ENCODE measurements at places on chromosomes 5 and 9.

DNA sequence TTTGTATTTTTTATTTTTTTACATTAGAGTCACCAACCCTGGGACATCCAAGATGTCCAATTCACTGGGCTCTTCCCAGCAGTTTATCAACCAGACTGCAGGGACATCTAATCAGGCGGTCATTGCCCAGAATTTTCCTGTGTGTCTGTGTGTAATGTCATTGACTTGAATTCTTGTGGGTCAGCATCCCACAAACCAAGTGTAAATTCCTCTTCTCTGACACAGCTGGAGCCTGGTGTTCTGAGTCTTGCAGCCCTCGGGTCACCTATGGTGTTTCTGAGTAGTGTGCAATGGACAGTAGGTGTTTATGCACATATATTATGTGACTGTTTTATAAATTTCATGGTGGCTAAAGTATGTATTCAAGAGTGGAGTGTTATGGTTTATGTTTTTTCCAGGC, 815.7 kb downstream of the SEMA5A start:
- DNase-seq, result no peak

DNA sequence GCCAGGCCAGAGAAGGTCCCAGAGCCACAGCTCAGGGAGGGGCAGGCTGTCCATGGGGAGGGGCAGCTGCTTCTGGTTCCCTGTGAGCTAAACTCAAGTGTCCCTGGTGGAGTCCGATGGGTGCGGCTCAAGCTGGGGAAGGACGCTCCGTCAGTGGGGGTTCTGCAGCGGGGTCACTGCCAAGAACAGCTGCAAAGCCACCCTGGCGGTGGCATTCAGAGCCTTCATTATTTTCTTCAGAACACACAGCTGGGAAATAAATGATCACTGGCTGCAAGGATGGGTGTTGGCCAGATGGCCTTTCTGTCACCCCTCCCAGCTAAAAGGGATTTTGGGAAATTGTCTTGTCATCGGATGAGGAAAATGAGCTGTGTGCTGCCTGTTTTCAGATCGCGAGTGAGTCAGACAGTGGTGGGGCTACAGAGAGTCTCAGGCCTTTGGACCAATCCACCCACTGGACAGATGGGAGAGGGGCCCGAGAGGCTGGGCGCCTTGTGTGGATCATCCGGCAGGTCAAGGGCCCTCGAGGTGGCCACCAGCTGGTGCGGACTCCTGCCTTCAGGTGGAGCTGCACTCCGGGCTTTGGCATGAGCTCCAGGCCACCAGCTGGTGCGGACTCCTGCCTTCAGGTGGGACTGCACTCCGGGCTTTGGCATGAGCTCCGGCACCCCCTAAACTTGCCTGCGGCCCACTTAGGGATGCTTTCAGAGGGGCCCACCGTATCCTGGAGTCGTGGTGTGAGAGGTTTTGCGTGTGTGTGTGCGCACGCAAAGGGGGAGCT, 17.9 kb upstream of the GFPT2 start:
- DNase-seq, result no peak

DNA sequence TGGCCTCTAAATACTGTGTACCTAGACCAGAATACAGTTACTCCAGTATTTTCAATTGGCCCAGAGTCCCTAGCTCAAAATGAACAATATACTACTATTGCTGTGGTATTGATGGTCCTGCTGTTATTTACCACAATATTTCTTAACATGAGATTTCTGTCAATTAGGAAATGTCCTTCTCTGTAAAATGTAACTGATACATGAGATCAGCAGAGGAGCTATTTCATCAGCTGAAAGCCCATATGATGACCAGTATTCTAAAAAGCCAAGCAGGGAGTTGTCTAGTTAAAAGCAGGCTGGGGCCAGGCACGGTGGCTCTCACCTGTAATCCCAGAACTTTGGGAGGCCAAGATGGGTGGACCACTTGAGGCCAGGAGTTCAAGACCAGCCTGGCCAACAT, 187.7 kb upstream of the PTGER4 start:
- no peak for DNase-seq

- DNase-seq, result no peak
Observed at GRCh38 chr9:92140074-92140753, 25.0 kb upstream of the SPTLC1 start.

DNA sequence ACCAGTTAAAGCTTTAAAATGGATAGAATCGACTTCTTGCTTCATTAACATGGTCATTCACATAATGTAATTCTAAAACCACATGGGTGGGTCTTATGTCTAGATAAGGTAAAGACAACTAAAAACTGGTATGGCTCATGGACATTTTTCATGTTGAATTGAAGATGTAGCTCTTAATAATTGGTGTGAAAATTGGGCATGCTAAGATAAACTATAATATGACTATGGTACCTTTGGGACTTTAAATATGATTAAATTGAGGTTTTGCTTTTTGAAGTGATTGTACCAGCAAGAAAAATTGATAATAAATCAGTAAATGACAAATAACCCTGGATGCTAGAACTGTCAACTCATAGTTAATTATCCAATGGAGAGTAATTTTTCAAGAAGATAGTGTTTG, 710.7 kb upstream of the PTPRD start:
- DNase-seq, result no peak

DNA sequence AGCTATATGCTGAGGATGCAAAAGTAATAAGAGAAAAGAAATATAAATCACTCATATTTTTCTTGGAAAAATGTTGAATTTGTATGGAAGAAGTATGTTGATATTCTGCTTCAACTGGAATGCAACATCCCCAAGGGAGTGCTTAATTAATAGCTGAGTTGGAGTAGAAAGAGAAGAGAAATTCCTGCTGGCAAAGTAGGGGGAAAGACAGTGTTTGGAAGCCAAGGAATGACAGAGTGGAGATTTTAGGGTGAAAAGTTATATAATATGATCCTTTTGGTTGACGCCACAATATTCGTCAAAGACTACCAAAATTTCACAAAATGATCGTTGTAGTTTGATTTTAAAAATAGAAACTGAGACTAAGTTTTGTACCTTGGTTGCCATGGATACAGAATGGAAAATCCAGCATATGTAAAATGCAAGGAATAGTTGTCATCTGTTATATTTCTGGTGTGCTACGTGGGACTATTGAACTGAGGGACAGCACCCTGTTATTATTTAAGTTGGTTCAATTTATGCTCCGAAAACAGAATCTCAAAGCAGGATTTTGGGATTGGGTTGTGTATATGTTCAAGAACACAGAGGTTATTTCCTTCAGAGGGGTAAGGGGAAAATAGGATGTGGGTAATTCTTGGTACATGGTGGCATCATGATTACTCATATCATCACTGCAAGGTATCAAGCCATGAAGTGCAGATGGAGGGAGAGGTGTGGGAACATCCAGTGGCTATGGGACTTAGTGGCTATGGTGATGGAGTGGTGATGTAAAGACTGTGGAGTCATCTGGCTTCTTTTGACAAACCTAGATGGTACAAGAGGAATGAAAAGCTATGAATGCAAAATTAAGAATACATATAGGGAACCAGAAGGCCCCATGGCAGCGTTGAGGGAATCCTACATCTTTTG, 61.0 kb downstream of the SUB1 start:
- no peak for DNase-seq

DNA sequence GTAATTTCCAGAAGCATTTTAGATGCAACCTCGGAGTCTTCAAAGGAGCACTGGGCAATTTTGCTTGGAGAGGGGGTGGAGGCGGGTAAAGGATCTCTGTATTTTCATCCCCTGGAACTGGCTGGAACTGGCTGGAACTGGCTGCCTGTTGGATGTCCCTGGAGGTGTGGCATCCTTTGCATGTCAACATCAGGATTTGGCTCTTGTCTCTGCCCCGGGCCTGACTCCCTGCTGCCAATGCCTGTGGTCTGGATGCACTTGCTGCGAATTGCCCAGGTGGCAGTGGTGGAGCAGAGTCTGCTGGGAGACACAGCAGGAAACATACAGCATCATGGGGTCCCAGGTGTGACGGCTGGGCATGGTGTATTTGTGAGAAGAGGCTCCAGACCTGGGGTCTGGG, 391.3 kb downstream of the GADD45G start:
- no peak for DNase-seq

DNA sequence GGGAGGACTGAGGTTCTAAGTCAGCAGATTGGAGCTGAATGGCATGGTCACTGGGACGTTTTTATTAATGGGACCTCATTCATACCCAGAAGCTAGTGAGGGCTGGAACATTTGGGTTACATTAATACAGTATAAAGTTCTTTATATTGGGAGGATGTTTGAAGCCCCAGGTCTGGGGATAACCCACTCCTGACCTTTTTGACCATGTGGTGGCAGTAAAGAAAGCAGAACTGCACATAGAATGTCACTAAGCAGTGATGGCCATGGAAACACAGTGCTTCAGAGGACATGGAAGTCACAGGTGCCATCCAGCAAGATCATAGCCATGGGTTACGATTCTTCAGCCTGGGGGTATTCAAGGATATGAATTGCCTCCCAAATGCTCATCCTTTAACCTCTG, 176.0 kb downstream of the ATP10B start:
- no peak for DNase-seq

DNA sequence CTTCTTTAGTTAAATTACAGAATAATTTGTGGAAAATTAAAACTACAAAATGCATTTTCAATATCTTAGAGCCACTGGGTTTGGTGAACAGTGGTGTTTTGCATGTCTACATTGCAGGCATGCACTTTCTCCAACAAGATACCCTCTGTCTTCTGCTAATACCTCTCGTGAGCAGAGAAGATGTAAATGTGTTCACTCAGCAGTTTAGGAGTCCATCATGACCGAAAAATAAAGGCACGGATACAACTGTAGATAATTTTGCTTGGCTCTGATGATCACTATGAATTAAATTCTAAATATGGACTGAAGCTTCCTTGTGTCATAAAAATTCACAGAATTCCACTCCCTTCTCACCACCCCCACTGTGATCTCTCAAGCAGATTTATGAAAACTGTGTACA, 313.8 kb downstream of the GLIS3 start:
- DNase-seq, result no peak

DNA sequence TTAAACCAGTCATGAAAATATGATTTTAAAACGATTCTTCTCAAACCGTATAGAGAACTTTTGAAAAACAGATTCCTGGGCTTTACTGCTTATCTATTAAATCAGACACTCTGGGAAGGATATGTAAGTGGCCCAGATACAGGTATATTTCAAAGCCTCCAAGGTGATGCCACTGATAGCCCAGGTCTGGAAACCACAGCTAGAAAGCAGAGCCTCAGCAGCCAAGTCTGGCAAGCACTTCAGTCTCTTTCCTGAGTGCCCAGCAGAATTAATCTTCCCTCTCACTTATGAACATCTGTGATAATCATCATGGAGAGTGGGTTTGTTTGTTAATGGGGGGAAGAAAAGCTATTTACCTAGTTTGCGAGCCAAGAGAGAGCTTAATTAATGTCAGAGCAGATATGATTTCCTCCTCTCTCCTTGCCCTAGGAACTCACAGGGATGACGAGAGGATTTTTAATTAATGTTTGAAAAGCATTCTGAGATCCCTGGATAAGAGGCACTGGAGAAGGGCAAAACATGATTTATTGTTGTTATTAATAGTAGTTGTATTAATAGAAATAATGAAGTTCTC, 368.4 kb downstream of the TLE1 start:
- no peak for DNase-seq

GRCh38 chr9:14849851-14850250, 60.4 kb downstream of the FREM1 start:
- no peak for DNase-seq

- DNase-seq, result no peak
Observed at GRCh38 chr9:3337515-3338225, 188.1 kb downstream of the RFX3 start.

GRCh38 chr9:108654566-108654965, 201.2 kb downstream of the ACTL7B start:
- no peak for DNase-seq

GRCh38 chr5:56986626-56986947, 34.7 kb upstream of the MIER3 start:
- no peak for DNase-seq

DNA sequence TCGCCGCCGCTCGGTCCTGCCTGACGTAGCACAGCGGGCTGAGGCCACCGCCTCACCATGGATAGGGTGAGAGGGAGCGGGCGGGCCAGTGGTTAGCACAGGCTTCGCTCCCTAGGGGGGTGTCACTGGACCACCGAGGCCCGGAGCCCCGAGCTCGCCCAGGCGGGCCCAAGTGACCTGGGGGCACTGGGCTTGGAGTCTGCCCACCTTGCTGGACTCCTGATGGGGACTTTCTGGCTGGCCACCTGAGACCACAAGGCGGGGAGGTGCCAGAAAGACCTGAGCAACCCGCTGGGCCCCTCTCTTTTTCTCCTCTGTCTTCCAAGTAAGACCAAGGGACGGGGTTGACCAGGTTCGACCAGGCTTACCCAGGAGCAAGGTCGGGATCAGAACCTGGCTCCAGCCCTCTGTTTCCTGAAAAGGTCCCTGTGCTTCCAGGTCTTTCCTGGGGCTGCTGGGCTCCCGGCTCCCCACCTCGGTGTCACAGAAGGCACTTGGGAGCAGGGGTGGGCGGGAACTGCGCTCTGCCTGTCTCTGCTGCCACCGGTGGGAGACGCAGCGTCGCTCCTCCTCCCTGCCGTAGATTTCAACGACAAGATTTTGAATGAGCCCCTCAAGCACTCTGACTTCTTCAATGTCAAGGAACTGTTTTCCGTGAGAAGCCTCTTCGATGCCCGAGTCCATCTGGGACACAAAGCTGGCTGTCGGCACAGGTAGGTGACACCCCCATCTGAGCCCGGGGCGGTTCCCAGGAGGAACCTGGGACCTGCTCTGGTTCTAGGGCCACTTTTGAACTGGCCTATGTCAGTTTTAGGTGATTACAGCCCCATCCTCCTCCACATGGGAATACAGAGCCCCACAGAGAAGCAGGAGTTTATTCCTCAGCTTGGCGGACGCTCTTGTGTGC, 1.0 kb downstream of the MRPS2 start:
- DNase-seq, result no peak

DNA sequence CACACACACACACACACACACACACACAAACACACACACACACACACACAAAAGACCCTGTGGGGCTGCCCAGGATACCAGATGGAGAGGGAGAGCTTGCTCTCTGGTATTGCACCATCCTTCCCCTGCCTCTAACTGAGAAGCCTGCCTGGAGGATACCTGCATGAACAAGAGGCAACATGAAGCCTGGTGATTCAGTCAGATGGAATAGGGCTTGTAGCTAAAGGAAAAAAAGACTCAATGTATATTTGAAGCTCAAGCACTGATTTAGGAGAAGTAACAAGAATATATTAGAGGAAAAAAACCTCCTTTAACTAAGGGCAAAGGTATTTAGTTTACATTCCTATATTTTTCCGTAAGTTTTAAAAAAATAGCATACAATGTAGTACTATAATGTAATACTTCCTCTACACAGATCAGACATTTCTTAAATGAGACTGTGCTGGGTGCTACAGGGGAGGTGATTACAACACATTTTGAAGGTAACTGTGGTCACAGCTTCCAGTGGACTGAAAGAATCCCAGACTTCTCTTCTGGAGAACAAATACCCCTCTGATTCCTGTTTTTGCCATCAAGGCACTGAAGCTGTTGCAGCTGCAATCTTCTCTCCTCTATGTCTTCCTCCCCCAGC, 169.3 kb downstream of the DCP2 start:
- DNase-seq, result no peak

Measured in coronary artery (tissue), 2 donors.